ENCODE measurements at places on chromosomes 1 and 21.

DNA sequence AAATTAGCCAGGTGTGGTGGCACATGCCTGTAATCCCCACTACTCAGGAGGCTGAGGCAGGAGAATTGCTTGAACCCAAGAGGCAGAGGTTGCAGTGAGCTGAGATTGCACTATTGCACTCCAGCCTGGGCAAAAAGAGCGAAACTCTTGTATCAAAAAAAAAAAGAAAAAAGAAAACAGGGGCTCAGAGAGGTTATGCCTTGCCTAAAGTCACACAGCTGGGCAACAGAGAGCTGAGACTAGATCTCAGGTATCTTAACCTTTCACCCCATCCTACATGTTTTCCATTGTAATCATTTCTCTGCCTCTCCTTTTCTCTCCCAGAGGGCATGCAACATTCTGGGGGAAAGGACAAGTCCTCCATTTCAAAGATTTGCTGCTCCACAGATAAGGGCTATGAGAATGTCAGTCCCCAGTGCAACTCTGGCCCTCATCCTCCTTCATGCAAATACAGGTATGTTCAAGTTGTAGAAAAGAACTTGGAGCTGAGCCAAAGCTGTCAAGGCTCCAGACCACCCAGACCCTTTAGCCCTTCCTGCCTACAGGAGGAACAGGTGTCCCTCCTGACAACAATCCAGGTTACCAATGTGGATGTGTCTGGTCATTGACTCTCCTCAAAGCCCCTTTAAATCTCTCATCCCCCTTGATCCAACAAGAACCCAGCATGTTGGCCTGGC is 6.9 kb downstream of the SLC9A1 start:
- no peak overlapping the region for H3K4me3 ChIP-seq
- peaks cover 30% of the 10 kb centered on the region for H3K4me1 ChIP-seq
- peaks cover 14% of the 10 kb centered on the region for H3K36me3 ChIP-seq
- DNase-seq: peak; percentile 95

DNA sequence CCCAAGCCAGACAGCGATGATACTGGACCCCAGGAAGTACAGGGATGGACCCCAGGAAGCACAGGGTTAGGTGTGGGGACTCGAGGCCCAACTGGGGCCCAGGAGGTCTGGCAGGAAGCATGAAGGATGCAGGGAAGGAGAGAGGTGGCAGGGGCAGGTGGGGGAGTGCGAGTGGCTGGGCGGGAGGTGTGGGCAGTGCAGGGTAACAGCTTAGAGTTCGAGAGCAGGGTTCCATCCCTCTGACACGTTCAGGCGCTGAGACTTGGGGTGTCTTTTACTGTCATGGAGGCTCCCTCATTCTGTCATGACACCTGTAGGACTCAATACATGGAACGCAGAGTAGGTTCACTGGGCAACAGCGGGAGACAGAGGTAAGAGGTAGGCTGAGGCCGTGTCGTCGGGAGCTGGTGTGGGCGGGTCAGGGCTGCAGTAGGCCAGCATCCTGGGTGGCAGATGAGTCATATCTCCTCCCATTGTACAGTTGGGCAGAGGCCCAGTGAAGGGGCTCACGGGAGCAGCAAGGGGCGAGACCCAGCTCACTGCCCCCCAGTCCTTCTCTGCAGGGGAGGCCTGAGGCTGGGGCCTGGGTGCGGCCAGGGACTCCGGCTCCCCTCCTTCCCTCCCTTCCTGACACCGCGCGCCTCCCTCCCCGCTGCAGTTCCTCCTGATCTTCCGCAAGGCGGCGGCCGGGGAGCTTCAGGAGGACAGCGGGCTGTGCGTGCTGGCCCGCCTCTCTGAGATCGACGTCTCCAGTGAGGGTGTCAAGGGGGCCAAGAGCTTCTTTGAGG is 11.6 kb upstream of the CTRC start:
- no peak overlapping the region for H3K4me3 ChIP-seq
- peak; percentile 28 for DNase-seq
- no peaks in the 10 kb centered on the region for H3K27me3 ChIP-seq
- peaks cover 14% of the 10 kb centered on the region for H3K36me3 ChIP-seq

DNA sequence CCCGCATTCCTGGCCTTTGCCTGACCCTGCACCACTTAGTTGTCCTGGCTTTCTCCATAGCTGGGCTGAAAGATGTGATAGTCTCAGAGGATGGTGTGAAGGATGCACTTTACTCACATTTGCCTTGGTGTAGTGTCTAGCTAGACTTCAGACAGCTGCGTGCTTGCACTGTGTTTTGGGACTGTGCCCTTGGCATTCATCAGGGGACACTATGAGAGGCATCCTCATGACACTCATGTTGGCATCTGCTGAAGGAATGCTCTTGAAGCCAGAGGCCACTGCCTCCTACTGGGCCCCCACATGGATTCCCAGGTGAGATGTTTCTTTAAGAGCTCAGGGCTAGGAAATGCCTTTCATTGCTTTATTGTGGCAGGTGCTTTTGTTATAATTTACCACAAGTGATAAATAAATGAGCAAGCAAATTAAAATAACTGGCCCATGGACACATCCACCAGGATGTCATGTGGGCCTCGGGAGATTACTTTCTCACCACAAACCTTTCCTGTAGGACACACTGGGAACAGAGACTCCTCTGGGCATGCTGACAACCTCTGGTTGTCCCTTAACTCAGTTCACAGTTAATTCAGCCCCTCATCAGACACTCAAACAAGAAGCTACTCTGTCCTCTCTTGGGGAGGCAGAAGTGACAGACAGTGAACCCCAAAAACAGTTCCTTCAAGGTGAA is 99.4 kb upstream of the SPATA6 start:
- H3K36me3 ChIP-seq: no peaks in the 10 kb centered on the region
- H3K4me1 ChIP-seq: no peaks in the 10 kb centered on the region
- H3K27ac ChIP-seq: no peak overlapping the region
- DNase-seq: no peak
- no peaks in the 10 kb centered on the region for H3K27me3 ChIP-seq

DNA sequence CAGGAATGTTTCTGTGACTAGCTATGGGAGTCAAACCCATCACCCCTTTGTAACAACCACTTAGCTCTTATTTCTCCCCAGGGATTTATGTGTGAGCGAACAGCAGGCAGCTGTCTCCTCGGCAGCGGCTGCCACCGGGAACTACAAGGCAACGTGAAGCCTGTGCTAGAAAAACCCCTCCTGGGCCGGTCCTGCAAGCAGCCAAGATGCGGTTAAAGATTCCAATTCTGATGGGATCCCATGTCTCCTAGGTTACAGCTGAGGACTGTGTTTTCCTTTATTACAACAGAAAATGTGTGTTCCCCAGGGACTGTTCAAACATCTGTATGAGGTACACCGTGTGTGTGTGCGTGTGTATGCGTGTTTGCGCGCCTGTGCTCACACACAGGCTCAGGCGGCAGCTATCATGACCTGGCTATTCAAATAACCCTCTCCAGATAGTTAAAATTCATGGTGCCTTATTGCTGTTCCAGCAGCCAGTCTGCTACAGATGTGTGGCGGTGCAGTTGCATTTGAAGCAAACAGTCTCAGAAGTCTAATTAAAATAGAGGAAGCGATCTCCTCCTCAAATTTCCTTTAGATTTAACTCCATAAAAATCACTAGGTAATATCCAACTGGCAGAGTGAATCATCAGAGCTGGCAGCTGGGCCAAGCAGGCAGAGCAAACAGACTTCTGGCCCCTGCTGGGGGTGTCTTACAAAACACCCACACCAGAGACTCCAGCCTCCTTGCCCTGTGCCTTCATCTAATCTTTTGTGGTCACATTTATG is 68.0 kb downstream of the LMX1A start:
- H3K27me3 ChIP-seq: no peaks in the 10 kb centered on the region
- H3K36me3 ChIP-seq: no peaks in the 10 kb centered on the region
- no peak overlapping the region for H3K27ac ChIP-seq
- H3K4me3 ChIP-seq: no peak overlapping the region

- H3K4me1 ChIP-seq: no peaks in the 10 kb centered on the region
- H3K36me3 ChIP-seq: peaks cover 60% of the 10 kb centered on the region
- no peaks in the 10 kb centered on the region for H3K27me3 ChIP-seq
- no peak for DNase-seq
These were observed 19.1 kb downstream of the COL6A2 start for GRCh38 chr21:46116776-46117585.

- H3K36me3 ChIP-seq: no peaks in the 10 kb centered on the region
- H3K4me1 ChIP-seq: no peaks in the 10 kb centered on the region
- no peak overlapping the region for H3K4me3 ChIP-seq
- peak; percentile 54 for DNase-seq
- no peaks in the 10 kb centered on the region for H3K27me3 ChIP-seq
- H3K27ac ChIP-seq: no peak overlapping the region
These were observed 26.8 kb upstream of the BACH1 start for GRCh38 chr21:29271927-29272333.

GRCh38 chr1:214824763-214825162 is 221.8 kb downstream of the CENPF start:
- no peaks in the 10 kb centered on the region for H3K4me1 ChIP-seq
- DNase-seq: no peak
- H3K4me3 ChIP-seq: no peak overlapping the region
- H3K27ac ChIP-seq: no peak overlapping the region
- H3K36me3 ChIP-seq: no peaks in the 10 kb centered on the region

- DNase-seq: no peak
- H3K4me3 ChIP-seq: peak overlapping the region; percentile 6
- H3K27me3 ChIP-seq: no peaks in the 10 kb centered on the region
- H3K27ac ChIP-seq: no peak overlapping the region
- H3K36me3 ChIP-seq: no peaks in the 10 kb centered on the region
- peaks cover 32% of the 10 kb centered on the region for H3K4me1 ChIP-seq
These were observed 1.2 kb downstream of the EVA1B start for GRCh38 chr1:36322041-36322785.

DNA sequence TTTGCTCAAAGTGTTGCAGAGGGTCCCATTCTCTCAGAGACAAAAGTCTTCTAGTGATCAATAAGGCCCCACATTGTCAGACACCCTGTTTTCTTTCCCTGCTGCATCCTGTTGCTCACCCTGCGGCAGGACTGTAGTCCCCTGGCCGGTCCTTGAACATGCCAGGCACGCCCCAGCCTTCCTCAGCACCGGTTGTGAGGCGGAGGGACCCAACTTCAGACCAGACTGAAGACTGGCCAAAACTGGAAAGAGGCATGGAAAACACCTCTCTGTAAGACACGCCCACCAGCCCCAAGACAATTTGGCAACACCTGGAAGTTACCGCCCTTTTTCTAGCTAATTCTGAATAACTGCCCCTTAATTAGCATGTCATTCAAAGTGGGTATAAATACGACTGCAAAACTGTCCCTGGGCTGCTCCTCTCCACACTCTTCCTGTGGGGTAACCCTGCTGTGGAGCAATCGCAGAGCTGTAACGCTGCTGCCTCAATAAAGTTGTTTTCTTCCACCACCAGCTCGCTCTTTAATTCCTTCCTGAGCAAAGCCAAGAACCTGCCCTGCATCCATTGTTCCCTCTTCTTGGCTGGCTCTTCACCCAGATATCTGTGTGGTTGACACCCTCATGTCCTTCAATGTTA is 23.8 kb downstream of the PLA2G2A start:
- no peak overlapping the region for H3K27ac ChIP-seq
- H3K27me3 ChIP-seq: no peaks in the 10 kb centered on the region
- H3K36me3 ChIP-seq: no peaks in the 10 kb centered on the region

GRCh38 chr1:234746798-234747196 is 136.8 kb upstream of the IRF2BP2 start:
- H3K27ac ChIP-seq: peak overlapping the region; percentile 80
- H3K27me3 ChIP-seq: no peaks in the 10 kb centered on the region
- H3K4me3 ChIP-seq: no peak overlapping the region
- H3K4me1 ChIP-seq: peaks cover 17% of the 10 kb centered on the region

DNA sequence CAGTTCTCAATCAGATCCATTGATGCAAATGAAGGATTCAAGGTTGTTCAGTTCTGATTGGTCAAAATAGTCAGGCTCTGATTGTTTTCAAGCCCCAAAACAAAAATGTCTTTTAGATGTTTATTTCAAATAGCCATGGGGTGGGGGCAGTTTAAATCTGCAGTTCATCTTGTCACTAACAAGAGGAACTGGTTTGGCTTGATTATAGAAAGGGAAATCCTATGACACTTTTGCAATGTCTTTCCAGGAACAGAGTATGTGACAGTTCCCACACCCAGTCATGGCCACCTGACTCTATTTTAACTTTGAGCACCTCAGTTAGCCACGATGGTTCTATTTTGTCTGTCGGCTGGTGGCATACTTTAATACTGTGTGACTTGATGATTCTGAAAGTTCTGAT is 1544.1 kb downstream of the PLA2G4A start:
- peak; percentile 74 for DNase-seq
- no peaks in the 10 kb centered on the region for H3K36me3 ChIP-seq
- no peak overlapping the region for H3K4me3 ChIP-seq
- H3K4me1 ChIP-seq: no peaks in the 10 kb centered on the region
- no peak overlapping the region for H3K27ac ChIP-seq

DNA sequence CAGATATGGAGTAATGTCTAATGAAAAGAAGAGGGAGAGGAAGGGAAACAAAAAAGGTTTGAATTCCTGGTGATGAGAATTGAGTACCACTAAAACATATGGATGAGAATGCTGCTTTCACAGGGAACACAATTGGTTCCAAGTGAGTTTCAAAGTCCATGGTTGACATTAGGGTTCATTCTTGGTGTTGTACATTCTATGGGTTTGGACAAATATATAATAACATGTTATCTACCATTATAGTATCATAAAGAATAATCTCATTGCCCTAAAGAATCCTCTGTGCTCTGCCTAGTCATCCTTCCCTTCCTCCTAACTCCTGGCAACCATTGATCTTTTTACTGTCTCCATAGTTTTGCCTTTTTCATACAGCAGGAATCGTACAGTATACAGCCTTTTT is 20.1 kb downstream of the TMCO1 start:
- no peaks in the 10 kb centered on the region for H3K27me3 ChIP-seq
- no peak overlapping the region for H3K4me3 ChIP-seq
- peaks cover 10% of the 10 kb centered on the region for H3K36me3 ChIP-seq

DNA sequence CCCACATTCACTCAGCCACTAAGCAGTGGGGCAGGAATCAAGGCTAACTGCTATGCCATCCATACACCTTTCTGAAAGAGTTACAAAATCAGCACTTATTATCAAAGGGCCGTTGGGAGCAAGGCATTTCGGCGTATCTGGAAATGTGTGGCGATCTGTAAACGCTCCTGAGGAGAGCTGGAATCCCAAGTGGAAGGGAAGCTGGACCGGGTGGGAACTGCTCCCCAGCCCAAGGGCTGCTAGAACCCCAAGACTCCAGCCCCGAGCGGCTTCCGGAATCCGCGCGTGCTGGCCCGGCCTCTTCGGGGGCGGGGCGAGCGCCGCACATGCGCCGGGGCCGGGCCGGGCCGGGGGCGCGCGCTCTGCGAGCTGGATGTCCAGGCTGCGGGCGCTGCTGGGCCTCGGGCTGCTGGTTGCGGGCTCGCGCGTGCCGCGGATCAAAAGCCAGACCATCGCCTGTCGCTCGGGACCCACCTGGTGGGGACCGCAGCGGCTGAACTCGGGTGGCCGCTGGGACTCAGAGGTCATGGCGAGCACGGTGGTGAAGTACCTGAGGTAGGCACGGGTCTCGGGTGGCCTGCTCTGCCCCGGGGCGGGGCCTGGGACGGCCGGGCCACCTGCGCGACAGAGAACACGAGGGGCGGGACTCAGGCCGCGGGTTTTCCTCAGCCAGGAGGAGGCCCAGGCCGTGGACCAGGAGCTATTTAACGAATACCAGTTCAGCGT is at the start of gene NAXE:
NAXE (plus strand) TSS at position 345 of the 726 bp plus-strand sequence; CDS start at position 374, 29 bp downstream.
- peak; percentile 80 for DNase-seq
- peaks cover 29% of the 10 kb centered on the region for H3K36me3 ChIP-seq

Data from trophoblast cell (in vitro differentiated cells and primary cell).